Central memory CD4-positive, alpha-beta T cell (primary cell): ENCODE measurements at places on chromosomes 11 and 22.

DNA sequence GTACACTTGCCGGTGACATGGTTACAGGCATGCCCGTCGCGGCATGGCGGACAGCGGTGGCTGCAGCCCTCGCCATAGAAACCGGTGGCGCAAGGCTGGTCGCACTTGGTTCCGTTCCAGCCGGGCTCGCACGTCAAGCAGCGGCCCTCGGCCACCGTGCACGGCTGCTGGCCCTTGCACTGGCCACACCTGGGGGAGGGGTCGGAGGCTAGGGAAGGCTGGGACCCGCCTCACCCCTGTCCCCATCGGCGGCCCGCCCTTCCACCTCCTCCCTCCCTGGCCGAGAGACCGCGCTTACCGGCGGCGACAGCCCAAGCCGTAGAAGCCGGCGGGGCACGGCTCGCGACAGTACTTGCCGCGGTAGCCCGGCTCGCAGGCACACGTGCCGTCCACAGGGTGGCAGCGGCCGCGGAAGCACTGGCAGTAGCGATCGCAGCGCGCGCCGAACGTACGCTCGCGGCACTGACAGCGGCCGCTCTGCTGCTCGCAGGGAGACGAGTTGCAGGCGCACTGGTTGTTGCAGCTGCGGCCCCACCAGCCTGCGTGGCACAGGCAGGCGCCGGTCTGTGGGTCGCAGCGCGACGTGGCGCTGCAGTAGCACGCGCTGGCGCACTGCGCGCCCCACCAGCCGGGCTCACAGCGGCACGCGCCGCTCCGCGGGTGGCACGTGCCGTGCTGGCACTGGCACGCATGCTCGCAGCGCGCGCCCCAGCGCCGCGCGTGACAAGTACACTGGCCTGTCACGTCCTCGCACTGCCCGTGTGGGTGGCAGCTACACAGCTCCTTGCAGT is 6.7 kb downstream of the SCARF2 start:
- DNase-seq, result peak; percentile 59

- no peak for DNase-seq
Observed at GRCh38 chr11:125428486-125429173, 67.4 kb downstream of the FEZ1 start.

- DNase-seq, result no peak
Observed at GRCh38 chr11:26018336-26018735, 313.6 kb upstream of the ANO3 start.

- DNase-seq, result no peak
Observed at GRCh38 chr11:11940551-11940950, 67.9 kb downstream of the DKK3 start.

GRCh38 chr11:125842321-125842948 is 9.3 kb downstream of the PATE4 start:
- no peak for DNase-seq

- no peak for DNase-seq
Observed at GRCh38 chr22:35128637-35129036, 62.7 kb downstream of the ISX start.

- peak; percentile 85 for DNase-seq
Observed at GRCh38 chr11:67468759-67469507, at the start of gene TMEM134. Gene TMEM134, minus strand, starts transcription at chr11:67469251. Its CDS starts 59 bp downstream, at chr11:67469192.

DNA sequence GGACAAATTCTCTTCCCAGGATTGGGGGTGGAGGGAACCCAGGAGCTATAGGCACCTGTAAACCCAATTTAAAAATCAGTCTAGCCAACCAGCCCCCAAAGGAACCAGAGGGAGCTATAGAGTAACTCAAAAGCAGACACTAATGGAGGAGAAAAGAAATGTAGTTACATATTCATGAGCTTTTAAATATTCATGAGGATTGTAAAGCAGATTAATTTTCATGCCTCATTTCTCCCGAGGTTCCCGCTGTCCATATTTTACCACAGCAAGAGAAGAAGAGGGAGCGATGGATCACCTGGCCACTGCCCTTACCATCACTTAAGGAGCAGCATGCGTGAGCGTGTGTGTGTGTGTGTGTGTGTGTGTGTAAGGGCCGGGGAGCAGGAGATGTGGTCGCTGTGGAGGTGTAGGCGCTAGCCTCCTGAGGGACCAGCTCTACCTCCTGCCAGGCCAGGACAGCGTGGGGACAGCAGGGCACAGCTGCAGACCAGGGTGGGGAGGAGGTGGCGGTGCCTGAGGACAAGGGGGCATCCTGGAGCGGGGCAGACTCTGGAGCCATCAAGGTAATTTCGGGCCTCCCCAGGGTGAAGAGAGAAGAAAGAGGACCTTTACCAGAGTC is 100.7 kb upstream of the THY1 start:
- DNase-seq, result no peak

GRCh38 chr11:114121804-114122504 is 62.4 kb downstream of the ZBTB16 start:
- no peak for DNase-seq

DNA sequence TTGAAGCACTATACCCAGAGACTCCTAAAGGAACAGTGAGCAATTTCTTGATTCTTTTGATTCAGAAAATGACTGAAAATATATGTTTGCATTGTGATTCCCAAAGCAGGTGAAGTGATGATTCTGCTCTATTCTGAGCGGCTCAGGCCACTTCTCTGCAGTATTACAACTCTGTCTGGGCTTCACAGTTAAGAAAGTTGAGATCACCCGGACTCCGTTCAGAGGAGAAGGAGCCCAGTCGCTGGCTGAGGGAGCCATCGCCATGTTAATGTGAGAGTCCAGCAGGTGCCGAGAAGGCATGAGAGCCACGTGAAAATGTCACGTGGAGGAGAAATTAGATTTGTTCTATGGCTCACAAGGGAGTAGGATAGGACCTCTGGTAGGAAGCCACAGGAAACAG is 91.6 kb downstream of the SCN3B start:
- DNase-seq, result no peak

GRCh38 chr11:59206635-59207034 is 6.1 kb downstream of the MPEG1 start:
- no peak for DNase-seq

DNA sequence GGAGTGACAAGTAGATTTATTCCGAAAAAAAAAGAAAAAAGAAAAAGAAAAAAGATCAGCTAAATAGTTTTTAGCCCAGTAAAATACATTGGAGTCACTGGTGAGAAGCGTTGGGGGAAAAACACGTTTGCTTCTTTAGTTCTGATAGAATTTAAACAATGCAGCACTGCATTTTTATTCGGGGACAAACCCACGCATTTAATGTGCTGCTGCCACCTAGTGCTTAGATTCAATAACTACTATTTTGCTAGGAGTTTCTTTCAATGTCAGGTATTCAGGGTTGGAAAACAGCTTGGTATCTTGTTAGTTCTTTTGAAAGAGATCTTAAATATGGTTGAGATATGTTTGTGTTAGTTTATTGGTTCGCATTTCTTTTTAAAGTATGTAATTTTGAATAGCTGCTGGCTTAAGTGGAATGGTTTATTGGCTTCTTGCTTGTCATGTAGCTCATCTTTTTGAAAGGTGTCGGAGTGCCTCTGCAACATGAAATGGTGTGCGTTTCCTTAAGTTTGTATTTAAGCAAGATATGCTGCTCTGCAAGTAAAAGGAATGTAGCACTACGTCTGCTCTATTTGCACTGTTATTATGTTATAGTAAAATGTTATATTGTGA is 41.9 kb downstream of the SVIP start:
- peak; percentile 10 for DNase-seq

- DNase-seq, result no peak
Observed at GRCh38 chr11:69213316-69213715, 57.6 kb downstream of the SMIM38 start.

DNA sequence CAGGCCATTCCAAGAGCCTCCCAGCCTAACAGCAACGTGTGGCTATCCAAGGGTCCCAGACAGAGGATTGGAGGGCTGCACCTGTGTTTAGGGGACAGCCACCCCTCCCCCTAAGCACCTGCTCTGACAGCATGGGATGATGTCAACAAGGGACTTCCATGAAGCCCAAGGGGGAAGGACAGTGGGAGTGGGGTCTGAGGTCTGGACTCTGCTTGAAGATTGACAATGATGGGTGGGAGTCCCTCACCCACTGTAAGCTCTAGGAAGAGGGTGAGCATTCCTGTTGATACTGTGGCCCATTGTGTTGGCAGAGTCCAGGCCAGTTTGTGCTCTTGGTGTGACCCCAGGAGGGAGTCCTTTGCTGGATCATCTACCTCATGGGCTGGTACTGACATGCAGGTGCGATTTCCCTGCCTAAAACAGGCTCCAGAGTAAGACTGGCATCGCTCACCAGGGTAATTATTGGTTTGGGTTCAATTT is 46.9 kb upstream of the TUB start:
- no peak for DNase-seq

- DNase-seq, result no peak
Observed at GRCh38 chr11:96303980-96304379, 39.0 kb downstream of the MAML2 start.

- DNase-seq, result no peak
Observed at GRCh38 chr11:27621405-27622161, 78.7 kb downstream of the BDNF start.

DNA sequence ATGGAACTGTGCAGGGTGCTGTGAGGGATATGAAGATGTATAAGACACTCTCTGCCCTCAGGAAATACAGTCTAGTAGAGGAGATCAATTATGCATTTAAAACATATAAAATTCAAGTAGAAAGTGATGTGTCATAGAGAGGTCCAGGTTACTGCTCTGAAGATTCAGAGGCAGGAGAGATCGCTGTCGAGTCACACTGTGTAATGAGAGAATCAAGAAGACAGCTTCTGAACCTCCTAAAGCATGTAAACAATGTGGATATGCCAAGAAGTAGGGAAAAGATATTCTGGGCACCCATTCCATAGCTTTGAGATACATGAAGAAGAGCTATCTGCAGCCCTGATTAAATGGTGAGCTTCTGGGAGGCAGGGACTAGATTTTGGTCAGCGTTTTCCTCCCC is 16.7 kb downstream of the SSH3 start:
- DNase-seq, result no peak

DNA sequence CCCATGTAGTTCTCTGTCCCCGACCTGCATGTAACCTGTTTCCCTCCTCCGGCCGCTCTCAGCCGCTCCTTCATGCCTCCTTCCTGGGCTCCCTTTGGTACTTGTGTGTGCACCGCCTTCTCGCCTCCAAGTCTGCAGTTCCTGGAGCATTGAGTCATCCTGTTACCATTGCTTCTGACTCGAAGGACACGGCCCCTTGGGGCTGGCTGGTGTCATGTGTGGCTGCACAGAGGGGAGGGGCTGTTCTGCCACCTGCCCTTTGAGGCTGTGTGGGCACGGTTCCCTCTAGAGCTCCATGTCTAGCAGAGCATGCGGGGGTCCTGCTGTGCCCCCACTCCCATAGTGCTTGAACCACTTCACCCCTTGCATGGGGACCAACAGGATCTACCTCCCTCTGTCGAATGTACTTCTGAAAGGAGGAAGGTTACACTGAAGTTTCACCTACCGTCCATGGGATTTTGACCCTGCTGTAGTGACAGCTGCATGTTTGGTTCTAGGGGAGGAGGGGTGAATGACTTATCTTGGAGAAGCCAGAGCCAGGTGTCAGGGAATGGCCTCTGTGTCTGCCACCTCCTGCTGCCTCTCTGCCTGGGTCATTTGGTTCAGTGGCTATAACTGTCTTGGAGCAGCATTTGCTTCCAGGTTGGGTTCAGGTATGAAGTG is 39.6 kb downstream of the BCR start:
- DNase-seq, result no peak

DNA sequence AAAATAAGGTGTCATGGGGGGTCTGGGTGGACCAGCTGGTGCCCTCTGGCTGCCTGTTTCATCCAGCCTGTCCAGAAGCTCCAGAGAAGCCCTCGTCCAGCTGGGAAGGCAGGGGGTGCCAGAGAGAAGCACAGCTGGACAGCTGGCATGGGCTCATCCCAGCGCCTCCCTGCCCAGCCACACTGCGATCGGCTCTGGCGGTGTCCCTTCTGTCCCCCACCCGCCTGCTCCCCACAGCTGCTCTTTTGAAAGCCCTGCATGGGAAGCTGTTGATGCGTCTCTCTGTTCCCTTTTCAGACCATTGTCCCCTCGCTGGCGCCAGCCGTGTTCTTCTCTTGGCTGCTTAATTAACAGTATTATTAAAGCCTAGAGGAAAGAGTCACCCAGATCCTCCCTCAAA is 86.5 kb downstream of the MN1 start:
- DNase-seq, result no peak

- DNase-seq, result no peak
Observed at GRCh38 chr11:121932646-121933185, 183.3 kb downstream of the BLID start.

GRCh38 chr22:49820984-49821383 is 6.7 kb downstream of the BRD1 start:
- DNase-seq, result no peak

DNA sequence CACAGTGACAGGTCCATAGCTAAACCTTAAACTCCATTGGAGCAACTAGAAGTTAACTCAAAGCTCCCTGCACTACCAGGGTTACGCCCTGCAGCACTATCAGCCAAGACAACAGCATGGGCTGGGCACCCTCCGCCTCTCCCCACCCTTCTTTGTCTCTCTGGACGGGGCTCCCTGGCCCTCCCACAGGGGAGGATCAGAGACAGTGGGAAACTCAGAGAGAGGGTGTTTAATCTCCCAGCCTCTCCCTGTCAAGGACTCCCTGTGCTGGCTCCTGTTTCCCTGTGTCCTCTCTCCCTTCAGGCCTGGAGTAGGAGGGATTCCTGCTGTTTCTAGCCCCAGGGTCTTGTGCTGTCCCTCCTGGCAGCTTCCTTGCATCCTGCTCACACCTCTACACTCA is 56.9 kb upstream of the CSNK2A3 start:
- no peak for DNase-seq

GRCh38 chr11:22690871-22691270 is 24.5 kb downstream of the GAS2 start:
- DNase-seq, result peak; percentile 7

DNA sequence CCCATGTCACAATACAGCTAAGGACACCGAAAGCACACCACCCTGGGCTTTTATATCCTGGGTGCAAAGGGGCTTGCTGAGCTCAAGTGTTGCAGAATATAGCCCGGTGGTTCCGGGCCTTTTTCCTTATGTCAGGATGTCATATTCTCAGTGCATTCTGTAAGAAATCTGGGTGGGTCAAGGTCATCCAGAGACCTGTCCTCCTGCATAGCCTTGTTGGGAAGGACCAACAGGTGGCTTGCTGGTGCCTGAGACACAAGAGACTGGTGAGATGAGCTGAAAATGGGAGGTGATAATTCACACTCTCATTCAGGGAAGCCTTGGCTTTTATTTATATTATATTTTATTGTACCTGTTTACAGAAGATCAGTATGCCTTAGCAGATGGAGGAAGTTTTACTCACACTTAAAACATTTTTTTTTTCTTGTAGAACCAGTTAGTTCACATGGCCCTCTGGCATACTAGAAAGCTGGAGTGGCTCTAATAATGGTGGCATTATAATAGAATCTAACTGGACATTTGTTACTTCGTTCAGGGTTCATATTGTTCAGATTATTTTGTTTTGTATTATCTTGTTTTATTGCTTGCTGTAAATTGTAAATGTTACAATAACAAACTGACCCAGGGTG is 14.6 kb upstream of the TMEM123 start:
- no peak for DNase-seq

- DNase-seq, result no peak
Observed at GRCh38 chr11:3632070-3632660, 9.6 kb downstream of the ART5 start.
